ENCODE measurements at places on chromosomes 16 and 17. TPM values are rescaled to one million over a fixed set of nuclear protein-coding genes. Genes with fewer than 3 reads are reported as not detected.

GRCh38 chr17:42023524-42024349, 3.8 kb downstream of the NKIRAS2 start:
- no peak for DNase-seq
- peaks cover 9% of the 10 kb centered on the region for H3K36me3 ChIP-seq
- H3K27ac ChIP-seq, result peak overlapping the region; percentile 25
- no peak overlapping the region for H3K4me3 ChIP-seq
- H3K4me1 ChIP-seq, result peaks cover 28% of the 10 kb centered on the region
- H3K27me3 ChIP-seq, result no peaks in the 10 kb centered on the region

- no peaks in the 10 kb centered on the region for H3K27me3 ChIP-seq
- peaks cover 30% of the 10 kb centered on the region for H3K4me1 ChIP-seq
- H3K27ac ChIP-seq, result no peak overlapping the region
- no peak overlapping the region for H3K4me3 ChIP-seq
These were observed 17.1 kb downstream of the AKAP1 start for GRCh38 chr17:57102122-57102521.

DNA sequence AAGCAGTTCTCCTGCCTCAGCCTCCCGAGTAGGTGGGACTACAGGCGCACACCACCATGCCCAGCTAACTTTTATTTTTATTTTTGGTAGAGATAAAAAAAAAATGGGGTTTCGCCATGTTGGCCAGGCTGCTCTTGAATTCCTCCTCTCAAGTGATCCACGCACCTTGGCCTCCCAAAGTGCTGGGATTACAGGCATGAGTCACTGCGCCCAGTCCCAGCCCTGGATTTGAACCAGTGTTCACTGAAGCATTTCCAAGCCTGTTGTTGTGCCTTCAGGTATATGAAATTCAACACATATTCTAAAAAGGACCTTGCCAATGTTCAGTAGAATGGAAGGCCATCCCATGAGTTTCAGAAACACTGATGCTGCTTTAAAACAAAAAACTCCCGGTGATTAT, 165.3 kb downstream of the SLC39A11 start:
- no peak for DNase-seq
- no peak overlapping the region for H3K4me3 ChIP-seq
- H3K27me3 ChIP-seq, result no peaks in the 10 kb centered on the region
- no peaks in the 10 kb centered on the region for H3K36me3 ChIP-seq

GRCh38 chr16:65122724-65123395, 997 bp upstream of the CDH11 start:
- no peak overlapping the region for H3K27ac ChIP-seq
- no peak overlapping the region for H3K4me3 ChIP-seq
- DNase-seq, result no peak
- H3K27me3 ChIP-seq, result peaks cover 53% of the 10 kb centered on the region
- H3K36me3 ChIP-seq, result no peaks in the 10 kb centered on the region

- H3K27ac ChIP-seq, result no peak overlapping the region
- DNase-seq, result no peak
- peaks cover 15% of the 10 kb centered on the region for H3K4me1 ChIP-seq
- no peaks in the 10 kb centered on the region for H3K36me3 ChIP-seq
- no peaks in the 10 kb centered on the region for H3K27me3 ChIP-seq
These were observed 1.0 kb downstream of the GSDMA start for GRCh38 chr17:39963829-39964228.

GRCh38 chr17:49000943-49001342, 3.8 kb downstream of the IGF2BP1 start:
- no peak overlapping the region for H3K27ac ChIP-seq
- H3K36me3 ChIP-seq, result no peaks in the 10 kb centered on the region
- H3K27me3 ChIP-seq, result peaks cover 100% of the 10 kb centered on the region
- H3K4me1 ChIP-seq, result peaks cover 14% of the 10 kb centered on the region
- no peak overlapping the region for H3K4me3 ChIP-seq

DNA sequence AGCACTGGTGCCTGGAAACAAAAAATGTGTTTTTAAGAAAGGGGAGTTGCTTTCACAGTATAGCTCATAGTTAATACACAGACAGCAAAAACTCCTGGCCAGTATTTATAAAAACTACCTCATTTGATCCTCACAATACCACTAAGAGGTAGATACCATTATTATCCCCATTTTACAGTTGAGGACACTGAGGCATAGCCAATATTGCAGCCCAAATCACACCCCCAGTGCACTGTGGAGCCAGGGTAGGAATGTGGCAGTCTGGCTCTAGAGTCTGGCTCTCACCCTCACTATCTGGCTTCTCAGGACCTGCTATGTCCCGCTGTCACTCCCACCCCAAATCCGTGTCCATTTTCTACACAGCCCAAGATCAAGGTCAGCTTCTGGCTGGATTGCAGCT, 2.6 kb downstream of the ARHGAP23 start:
- H3K36me3 ChIP-seq, result no peaks in the 10 kb centered on the region
- H3K27me3 ChIP-seq, result peaks cover 25% of the 10 kb centered on the region
- H3K4me1 ChIP-seq, result peaks cover 7% of the 10 kb centered on the region
- no peak for DNase-seq
- no peak overlapping the region for H3K27ac ChIP-seq

GRCh38 chr16:80931801-80932707, 74.6 kb downstream of the CMC2 start:
- DNase-seq, result peak; percentile 27
- peaks cover 65% of the 10 kb centered on the region for H3K27me3 ChIP-seq
- no peak overlapping the region for H3K27ac ChIP-seq
- H3K4me3 ChIP-seq, result peak overlapping the region; percentile 61

DNA sequence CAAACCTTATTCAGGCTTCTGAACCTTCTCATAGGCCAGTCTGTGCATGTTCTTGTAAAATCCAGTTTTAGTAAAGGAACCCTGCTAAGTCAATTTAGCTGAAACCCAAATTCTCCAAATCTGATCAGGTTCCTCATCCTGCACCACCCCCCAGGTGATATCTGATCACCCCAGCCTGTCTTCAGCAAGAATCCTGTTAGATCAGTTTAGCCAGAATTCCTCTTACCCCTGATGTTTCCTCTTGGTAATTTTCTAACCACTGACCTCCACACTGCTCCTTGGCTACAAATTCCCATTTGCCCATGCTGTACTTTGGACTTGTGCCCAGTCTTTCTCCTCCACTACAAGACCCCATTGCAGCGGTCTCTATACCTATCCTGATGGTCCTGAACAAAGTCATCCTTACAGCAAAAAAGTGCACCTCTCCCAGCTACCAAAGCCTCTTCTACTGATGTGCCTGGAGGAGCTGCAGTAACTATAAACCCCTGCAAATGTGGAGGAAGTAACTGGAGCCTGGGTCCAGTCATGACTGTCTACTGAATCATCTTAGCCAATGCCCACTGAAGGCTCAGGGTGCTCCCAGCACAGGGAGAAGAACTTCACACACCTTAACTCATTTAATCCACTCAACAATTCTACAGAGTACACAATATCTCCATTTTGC, 23.8 kb downstream of the TEX14 start:
- no peaks in the 10 kb centered on the region for H3K36me3 ChIP-seq
- H3K4me1 ChIP-seq, result peaks cover 7% of the 10 kb centered on the region
- no peak for DNase-seq
- H3K27ac ChIP-seq, result no peak overlapping the region
- no peak overlapping the region for H3K4me3 ChIP-seq

DNA sequence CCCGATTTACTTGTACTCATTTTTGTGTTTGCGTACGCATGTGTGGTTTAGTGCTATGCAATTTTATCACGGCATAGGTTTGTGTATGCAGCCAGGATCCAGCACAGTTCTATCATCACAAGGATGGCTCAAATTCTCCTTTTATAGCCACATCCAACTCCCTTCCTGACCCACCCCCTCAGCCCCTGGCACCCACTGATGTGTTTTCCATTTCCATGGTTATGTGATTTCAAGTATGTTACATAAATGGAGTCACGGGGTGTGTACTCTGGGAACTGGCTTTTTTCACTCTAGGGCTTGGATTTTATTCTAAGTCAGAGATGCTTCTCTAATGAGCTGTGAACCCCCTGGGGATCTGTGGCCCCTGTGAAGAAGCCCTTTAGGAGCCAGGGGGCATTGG, 16.8 kb downstream of the IL4R start:
- peaks cover 62% of the 10 kb centered on the region for H3K4me1 ChIP-seq
- no peaks in the 10 kb centered on the region for H3K27me3 ChIP-seq
- peaks cover 70% of the 10 kb centered on the region for H3K36me3 ChIP-seq
- H3K27ac ChIP-seq, result no peak overlapping the region
- no peak for DNase-seq
- no peak overlapping the region for H3K4me3 ChIP-seq

- H3K36me3 ChIP-seq, result no peaks in the 10 kb centered on the region
- H3K4me1 ChIP-seq, result peaks cover 12% of the 10 kb centered on the region
- no peak overlapping the region for H3K4me3 ChIP-seq
- H3K27ac ChIP-seq, result no peak overlapping the region
- DNase-seq, result no peak
These were observed 12.8 kb downstream of the TSPOAP1 start for GRCh38 chr17:58315750-58316149.

DNA sequence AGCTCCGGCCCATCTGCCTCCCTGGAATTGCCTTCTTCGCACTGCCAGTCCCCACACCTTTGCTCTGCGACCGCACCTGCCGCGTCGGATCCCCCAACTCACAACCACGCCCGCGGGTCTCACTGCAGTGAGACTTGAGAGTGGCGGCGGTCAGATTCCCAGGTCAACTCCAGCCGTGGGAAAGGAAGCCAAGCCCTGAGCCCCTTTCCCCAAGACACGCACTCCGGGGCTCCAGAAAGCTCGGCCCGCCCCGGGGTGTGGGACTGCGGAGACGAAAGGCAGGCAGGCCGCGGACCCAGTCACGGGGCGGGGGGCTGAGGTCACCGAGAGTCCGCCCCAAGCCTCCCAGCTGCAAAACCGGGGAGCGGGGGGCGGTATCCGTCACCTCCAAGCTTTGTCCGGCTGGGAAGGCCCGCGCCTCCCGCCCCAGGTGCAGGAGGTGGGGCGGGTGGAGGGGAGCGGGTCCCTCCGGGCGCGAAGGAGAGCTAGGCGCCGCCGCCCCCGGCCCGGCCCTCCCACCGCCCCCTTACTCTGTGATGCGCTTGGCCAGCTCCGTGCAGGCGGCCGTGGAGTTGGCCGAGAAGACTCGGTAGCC, 615 bp downstream of the PRPSAP1 start:
- H3K4me3 ChIP-seq, result peak overlapping the region; percentile 87
- peak overlapping the region; percentile 98 for H3K27ac ChIP-seq
- peak; percentile 41 for DNase-seq
- peaks cover 21% of the 10 kb centered on the region for H3K4me1 ChIP-seq
- peaks cover 2% of the 10 kb centered on the region for H3K36me3 ChIP-seq
- H3K27me3 ChIP-seq, result no peaks in the 10 kb centered on the region

DNA sequence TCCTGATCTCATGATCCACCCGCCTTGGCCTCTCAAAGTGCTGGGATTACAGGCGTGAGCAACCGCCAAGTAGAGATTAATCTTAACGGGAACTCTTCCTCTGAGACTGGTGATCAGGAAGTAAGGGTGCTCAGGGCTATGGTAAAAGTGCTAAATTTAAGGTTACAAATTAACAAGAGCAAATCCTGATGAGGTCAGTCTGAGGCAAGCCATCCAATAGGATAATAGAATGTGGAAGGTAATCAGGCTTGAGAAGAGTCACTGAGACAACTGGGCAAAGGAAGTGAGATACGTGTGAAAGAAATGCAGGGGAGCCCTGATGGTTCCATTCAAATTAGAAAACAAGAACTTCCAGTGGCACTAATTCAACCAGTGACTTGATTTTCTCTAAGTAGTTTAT, 69.1 kb downstream of the CACNG1 start:
- DNase-seq, result no peak
- peaks cover 7% of the 10 kb centered on the region for H3K4me1 ChIP-seq
- H3K27me3 ChIP-seq, result no peaks in the 10 kb centered on the region
- peaks cover 59% of the 10 kb centered on the region for H3K36me3 ChIP-seq

GRCh38 chr16:58413359-58413758, 21.1 kb downstream of the GINS3 start:
- no peak for DNase-seq
- H3K36me3 ChIP-seq, result no peaks in the 10 kb centered on the region
- no peak overlapping the region for H3K4me3 ChIP-seq
- no peak overlapping the region for H3K27ac ChIP-seq
- peaks cover under 1% of the 10 kb centered on the region for H3K4me1 ChIP-seq

- peaks cover 3% of the 10 kb centered on the region for H3K36me3 ChIP-seq
- H3K27me3 ChIP-seq, result peaks cover 5% of the 10 kb centered on the region
- DNase-seq, result no peak
These were observed 1.5 kb downstream of the MRC2 start for GRCh38 chr17:62628831-62629555.

GRCh38 chr17:72862276-72862999, 230.1 kb downstream of the SLC39A11 start:
- peaks cover 19% of the 10 kb centered on the region for H3K36me3 ChIP-seq
- peaks cover 17% of the 10 kb centered on the region for H3K4me1 ChIP-seq
- H3K27ac ChIP-seq, result no peak overlapping the region
- H3K27me3 ChIP-seq, result no peaks in the 10 kb centered on the region

DNA sequence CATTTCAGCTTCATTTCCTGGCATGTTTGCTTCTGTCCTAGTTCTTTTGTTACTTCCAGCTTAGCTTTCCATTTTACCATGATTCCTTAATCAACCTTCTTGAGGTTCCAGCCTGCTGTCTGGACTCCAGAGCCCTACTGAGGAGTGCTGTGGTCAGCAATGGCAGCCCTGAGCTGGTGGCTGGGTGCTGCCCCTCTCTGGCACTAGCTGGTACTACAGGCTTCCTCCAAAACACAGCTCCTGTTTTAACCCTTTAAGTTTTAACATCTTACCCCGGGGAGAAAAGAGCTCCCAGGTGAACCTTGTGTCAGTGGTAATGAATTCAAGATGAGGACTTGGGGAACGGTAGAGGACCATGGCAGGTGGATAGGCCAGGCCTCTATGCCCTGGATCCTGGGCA, 395.5 kb downstream of the TMEM114 start:
- H3K36me3 ChIP-seq, result no peaks in the 10 kb centered on the region
- peaks cover 4% of the 10 kb centered on the region for H3K27me3 ChIP-seq
- H3K4me3 ChIP-seq, result no peak overlapping the region
- no peaks in the 10 kb centered on the region for H3K4me1 ChIP-seq

GRCh38 chr17:19671433-19671832, 22.9 kb downstream of the ALDH3A2 start:
- H3K4me3 ChIP-seq, result no peak overlapping the region
- H3K27me3 ChIP-seq, result no peaks in the 10 kb centered on the region
- H3K36me3 ChIP-seq, result peaks cover 9% of the 10 kb centered on the region
- no peaks in the 10 kb centered on the region for H3K4me1 ChIP-seq

- H3K27me3 ChIP-seq, result no peaks in the 10 kb centered on the region
- H3K36me3 ChIP-seq, result no peaks in the 10 kb centered on the region
- H3K4me3 ChIP-seq, result no peak overlapping the region
- no peaks in the 10 kb centered on the region for H3K4me1 ChIP-seq
- no peak for DNase-seq
These were observed 286.6 kb downstream of the SOX9 start for GRCh38 chr17:72407336-72407909.

The SULT1A1 gene
- 11.6 TPM for total RNA-seq

The IRX3 gene
- total RNA-seq, result not detected

The DHX58 gene
- total RNA-seq, result 23.5 TPM

The SLC5A10 gene
- total RNA-seq, result not detected

The TMEM101 gene
- total RNA-seq, result 26.9 TPM

The ABCA9 gene
- not detected for total RNA-seq

The ST6GALNAC2 gene
- total RNA-seq, result not detected

The KRT36 gene
- total RNA-seq, result not detected

The TSNAXIP1 gene
- 0.70 TPM for total RNA-seq

The VAT1L gene
- not detected for total RNA-seq

The EXOC3L1 gene
- total RNA-seq, result 0.19 TPM

The CD300LF gene
- not detected for total RNA-seq

The C17orf78 gene
- total RNA-seq, result not detected

The SKAP1 gene
- total RNA-seq, result 54.2 TPM

Data from activated naive CD8-positive, alpha-beta T cell treated with anti-CD3 and anti-CD28 coated beads for 36 hours (primary cell).